NCI-H2107 (cell line): ENCODE measurements at places on chromosomes 11 and 22.
A peak's percentile ranks its signal among the peaks of the same experiment; 100 is the strongest.

- DNase-seq: no peak
Observed at GRCh38 chr22:46609724-46610201, 10.4 kb upstream of the GRAMD4 start.

GRCh38 chr11:35919244-35919643, 24.6 kb upstream of the LDLRAD3 start:
- peak; percentile 63 for DNase-seq

DNA sequence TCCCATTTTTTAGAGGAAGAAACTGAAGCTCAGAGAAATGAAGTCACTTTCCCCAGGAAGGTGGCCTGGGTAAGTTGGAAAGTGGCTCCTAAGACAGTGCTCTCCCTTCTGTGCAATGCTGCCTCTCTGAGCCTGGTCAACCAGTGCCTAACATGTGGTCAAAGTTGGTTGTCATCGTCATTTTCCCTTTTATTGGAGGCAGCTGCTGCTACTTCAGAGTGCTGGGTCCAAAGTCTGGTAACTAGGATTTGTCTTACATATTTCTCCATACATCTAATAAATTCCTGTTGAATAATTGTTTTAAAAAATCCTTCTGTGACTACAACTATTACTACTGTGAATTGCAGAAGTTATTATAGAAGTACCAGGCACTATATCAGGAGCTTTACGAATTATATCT, 48.1 kb downstream of the TECTA start:
- no peak for DNase-seq

DNA sequence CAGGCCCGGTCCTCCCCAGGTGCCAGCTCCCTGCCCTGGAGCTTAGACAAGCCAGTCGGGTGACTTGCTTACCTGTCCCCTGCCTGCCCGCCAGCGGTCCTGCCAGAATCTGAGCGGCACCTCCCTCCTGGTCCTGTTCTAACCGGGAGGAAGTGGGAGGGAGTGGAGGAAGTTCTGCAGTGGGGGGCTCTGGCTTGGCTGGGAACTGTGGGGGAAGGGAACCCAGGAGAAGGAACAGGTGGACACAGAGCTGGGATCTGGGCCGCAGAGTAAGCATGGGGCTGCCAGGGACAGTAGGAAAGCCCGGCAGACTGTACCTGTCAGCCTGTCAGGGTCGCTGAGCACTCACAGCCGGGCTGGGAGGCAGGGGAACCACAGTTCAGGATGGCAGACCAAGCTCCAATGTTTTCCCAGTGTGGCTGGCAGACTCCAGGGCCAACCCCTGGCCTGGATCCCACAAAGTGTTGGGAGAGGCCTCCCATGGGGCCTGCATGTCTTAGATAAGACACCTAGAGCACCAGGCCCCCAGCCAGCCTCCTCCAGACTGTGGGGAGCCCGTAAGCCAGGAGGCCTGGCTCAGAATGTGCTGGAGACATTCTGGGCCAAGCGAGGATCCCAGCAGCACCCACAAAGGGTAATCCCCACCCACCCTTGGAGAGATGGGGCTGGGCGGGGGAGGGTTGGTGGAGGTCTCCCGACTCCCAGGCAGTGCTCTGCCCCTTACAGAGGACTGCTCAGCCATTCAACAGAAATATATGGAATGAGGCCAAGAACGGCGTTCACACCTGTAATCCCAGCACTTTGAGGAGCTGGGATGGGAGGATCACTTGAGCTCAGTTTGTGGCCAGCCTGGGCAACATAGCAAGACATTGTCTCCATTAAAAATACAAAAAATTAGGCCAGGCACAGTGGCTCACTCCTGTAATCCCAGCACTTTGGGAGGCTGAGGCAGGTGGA, 2.3 kb downstream of the CYB5R3 start:
- no peak for DNase-seq

GRCh38 chr11:76251226-76251575, 44.9 kb upstream of the WNT11 start:
- DNase-seq: no peak

GRCh38 chr11:102309621-102310541, 7.4 kb upstream of the BIRC3 start:
- no peak for DNase-seq

DNA sequence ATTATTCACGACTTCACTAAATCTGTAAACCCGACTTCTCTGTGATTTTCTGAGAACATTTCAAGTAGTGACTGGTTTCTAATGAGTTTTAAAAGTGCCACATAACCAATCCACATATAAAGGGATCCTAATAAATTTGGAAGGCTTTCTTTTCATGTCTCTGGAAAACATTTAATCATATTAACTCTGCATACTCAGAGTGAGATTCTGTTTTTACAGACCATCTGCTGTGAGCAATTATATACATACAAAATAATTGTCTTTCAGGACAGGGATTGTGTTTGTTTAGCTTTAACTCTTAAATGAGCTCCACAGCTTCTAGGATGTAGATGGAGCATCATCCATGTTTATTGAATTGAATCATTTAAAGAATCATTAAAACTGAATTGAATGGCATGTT, 65.1 kb downstream of the PRMT3 start:
- no peak for DNase-seq

DNA sequence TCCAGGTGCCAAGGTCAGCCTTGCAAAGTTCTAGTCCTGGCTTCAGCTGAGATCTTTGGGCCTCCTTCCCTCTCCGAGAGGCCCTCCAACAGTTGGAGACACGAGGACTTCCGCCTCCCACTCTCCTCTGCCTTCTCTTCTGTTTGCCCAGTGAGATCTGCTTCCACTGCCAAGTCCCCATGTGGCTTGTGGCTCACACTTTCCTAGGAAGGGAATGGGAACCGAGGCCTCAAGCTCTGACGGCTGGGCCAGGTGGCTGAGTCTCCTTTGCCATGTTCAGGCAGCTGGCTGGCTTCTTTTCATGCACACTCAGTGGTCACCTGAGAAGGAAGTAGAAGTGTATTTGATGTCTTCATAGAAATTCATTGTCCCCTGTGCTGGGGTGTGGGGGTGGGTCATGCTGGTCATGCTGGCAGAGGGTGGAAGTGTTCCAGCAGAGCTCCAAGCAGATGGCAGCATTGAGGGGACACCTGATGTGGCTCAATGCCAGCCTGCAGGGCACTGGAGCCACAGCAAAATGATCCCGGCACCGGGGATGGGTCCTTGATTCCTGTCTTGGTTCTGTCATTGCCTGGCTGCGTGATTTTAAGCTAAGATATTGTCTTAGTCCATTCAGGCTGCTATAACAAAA, 130.4 kb downstream of the ADAMTS15 start:
- no peak for DNase-seq

DNA sequence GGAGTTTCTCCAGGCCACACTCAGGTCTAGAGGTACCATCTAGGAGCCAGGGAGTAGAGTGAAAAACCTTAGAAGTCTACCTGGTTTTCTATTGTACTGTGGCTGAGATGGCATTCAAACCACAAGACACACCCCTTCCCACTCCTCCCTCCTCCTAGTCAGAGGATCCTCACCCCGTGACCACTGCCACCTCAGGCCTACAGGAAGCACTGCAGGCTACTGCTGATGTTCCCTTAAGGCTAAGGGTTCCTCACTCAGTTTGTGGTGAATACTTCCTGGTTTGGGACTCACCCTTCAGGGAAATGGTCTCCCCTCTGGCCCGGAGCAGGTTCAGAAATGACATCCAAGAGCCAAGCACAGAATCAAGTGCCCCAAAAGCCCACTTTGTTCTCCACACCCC, 1293.9 kb downstream of the JRKL start:
- DNase-seq: no peak
